SW 1271 (cell line): ENCODE measurements at places on chromosomes 12 and 14.

- DNase-seq, result no peak
Measured at GRCh38 chr14:80212023-80212397, 706 bp upstream of the DIO2 start.

DNA sequence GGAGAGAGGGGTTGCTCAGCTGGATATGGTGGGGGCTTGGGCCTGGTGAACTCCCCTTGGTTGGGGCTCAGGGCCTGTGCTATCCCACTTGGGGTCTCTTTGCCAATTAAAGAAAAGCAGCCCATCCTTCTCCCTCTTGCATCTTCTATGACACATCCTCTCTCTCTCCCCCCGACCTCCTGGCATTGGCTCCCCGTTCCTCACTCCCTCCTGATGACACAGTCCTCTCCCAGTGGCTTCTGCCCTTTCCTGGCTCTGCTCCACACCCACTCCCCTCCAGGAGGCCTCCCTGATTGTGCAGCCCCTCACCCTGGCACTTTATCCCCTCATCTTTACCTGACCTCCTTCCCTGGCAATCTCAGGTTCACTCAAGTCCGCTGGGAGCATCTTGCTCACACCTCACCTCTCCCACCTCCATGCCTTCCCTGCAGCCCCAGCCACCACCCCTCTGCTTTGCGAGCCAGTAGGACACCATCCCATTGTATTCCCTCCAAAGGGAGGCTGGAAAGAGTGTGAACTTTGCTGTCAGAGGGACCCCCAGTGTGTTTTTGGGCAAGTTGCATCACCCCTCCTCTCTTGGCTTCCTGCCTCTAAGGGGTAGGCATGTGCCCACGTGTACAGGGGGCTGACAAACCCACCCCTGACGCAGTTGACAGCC is 10.7 kb downstream of the KRT80 start:
- DNase-seq, result no peak

DNA sequence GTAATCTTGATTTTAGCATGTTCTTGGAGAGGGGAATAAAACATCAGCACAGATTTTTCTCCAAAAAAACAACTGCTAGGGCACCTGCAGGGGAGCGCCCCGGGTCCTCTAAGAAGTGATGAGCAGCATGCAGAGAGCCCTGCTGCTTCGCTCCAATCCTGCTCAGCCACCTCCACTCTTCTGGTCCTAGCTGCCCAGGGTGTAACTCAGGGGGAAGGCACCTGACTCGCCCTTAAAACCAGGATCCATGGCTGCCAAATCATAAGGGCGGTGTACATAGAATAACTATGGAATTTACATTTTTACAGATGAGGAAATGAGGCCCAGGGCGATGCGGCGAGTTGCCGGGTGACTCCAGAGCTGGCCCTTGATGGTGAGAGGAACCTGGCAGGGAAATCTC is 204.7 kb downstream of the CALM1 start:
- no peak for DNase-seq

DNA sequence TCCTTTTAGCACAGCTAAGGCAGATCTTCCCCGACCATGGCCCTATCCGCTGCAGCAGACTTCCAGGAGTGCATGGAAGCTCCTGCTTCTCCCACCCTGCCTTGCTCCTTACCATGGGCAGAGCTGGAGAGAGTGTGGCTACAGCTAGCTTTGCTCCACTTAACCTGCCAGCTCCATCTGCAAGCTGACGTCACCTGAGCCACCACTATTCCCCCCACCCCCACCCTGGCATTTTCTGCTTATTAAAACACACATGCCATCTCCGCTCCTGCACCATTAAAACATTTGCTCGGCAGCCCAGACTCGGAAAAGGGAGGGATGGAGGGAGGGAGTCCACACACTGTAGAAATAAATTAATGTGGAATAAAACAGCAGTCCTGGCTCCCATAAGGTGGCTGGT is 67.8 kb downstream of the TUNAR start:
- no peak for DNase-seq

DNA sequence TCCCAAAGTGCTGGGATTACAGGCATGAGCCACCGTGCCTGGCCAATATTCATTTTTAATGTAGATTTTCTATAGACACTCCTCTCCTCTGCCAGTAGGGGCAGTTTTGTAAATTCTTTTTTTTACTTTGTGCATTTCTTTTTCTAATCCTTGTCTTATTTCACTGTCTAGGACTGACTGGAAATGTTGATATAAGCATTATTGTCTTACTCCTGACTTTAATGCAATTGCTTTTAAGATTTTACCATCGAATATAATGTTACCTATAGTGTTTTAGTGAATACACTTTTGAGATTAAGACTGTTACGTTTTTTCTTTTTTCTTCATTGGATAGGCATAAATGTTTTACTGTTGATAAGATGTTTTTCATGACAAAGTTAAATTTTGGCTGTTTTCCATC is 35.4 kb upstream of the EMP1 start:
- DNase-seq, result no peak

DNA sequence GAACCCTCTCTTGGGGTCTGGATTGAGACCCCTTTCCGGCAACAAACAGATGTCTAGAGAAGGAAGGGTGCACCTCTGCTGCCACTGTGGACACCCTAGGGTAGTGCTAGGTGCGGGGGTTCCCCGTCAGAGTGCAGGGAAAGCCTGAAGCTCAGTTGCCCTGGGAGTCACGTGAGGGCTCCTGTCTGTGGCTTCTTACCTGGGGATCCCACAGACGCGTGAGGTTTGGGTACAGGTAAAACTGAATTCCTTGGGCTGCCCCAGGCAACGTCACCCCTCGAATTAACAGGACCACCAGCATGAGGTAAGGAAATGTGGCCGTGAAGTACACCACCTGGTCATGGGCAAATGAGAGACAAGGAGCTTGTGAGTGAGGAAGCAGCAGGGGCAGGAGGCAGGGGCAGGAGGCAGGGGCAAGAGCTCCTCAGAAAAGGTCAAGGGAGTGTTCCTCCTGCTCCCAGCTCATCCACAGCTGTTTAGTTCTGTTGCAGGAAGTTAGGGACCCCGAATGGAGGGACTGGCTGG is 21.0 kb upstream of the SLC6A12 start:
- DNase-seq, result no peak

GRCh38 chr14:68137704-68138619 is 318.4 kb downstream of the RAD51B start:
- DNase-seq, result peak; percentile 99

DNA sequence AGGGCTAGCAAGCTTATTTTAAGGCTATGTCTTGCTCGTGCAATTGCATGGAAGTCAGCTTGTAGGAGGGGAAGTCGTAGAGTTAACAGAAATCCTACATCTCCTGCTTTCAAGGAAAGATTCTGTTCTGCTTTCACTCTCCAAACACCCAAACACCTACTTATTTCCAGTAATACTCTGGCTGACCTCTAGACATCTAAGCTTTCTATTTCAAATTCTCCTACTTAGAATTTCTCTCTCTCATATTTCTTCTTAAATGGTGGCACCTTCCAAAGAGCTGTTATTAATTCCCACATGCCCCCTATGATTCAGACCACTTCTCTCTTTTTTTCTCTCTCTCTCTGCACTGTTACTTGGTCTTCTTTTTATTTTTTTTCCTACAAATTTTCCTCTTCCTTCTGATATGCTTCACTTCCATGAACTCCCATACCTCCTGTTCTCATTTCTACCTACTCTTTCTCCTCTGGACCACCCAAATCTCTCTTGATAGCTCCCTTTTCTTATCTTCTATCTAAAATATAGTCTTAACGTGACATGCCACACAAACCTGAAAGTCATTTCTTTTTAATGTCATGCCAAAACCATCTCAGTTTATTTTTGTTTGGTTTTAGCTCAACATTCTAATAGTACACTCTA is 90.8 kb downstream of the RPS6KA5 start:
- DNase-seq, result no peak

DNA sequence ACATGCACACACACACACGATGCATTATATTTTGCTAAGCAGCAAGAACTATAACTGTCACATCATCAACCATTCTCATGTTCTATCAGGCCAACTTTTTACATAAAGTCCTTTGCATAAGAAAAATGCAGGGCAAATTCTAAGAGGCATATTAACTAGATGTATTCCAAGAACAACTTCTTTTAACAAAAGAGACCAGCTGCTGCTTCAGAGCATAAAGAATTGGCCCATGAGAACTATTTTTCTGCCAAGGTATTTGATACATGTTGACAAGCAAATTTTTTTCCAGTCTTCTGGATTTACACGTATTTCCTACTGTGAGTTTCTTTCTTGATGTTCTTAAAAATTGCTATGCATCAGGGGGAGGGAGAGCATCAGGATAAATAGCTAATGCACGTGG is 27.2 kb downstream of the GLT8D2 start:
- no peak for DNase-seq

- DNase-seq, result no peak
Measured at GRCh38 chr12:79737875-79738718, 47.3 kb upstream of the PAWR start.

GRCh38 chr14:70902184-70902583 is 5.1 kb upstream of the PCNX1 start:
- no peak for DNase-seq

- DNase-seq, result no peak
Measured at GRCh38 chr12:85747941-85748495, 88.2 kb downstream of the RASSF9 start.

- DNase-seq, result no peak
Measured at GRCh38 chr12:79559591-79559990, 131.2 kb downstream of the PAWR start.

GRCh38 chr12:10562306-10562933 is 51.0 kb downstream of the MAGOHB start:
- DNase-seq, result peak; percentile 72

- DNase-seq, result no peak
Measured at GRCh38 chr14:22971152-22971551, 11.2 kb downstream of the AJUBA start.

- DNase-seq, result peak; percentile 48
Measured at GRCh38 chr12:21697904-21698630, 40.4 kb upstream of the LDHB start.

GRCh38 chr14:23351681-23352505 is 794 bp downstream of the SLC22A17 start:
- DNase-seq, result no peak

GRCh38 chr12:570921-571794 is 92.1 kb downstream of the NINJ2 start:
- DNase-seq, result peak; percentile 91

DNA sequence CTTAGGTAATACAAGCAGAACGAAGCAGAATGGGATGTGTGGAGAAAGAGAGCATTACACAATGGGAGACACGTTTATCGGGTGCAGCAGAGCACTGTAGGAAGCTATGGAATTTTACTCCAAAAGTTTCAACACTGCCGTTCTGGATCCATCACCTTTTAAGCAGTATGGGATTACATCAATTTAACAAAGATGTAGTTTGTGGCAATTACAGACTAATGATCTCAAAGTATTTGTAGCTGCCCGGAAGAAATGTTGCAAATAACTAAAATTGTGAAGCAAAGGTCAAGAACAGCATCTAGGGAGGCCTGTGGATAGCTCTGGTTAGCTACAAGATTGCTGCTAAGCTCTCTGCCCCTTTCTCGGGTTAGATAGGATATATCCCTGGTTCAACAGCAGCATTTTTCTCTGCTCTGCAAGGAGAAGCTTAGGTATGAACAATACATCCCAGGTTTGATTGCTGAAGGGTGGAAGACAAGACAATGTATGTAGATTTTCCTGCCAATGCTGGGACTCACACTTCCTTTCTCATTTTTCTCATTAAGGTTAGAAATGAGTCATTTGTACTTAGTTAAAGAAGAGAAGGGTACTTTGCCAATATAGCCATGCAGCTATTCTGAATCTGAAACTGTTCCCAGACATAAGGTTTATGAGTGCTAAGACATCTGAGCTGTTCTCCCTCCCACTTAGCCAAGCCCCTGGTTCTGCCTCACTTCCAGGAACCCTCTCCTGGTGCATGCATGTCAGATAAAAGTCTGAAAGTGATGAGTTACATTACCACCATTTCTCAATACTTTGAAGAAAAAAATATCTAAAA is 75.0 kb upstream of the HIF1A start:
- DNase-seq, result no peak

DNA sequence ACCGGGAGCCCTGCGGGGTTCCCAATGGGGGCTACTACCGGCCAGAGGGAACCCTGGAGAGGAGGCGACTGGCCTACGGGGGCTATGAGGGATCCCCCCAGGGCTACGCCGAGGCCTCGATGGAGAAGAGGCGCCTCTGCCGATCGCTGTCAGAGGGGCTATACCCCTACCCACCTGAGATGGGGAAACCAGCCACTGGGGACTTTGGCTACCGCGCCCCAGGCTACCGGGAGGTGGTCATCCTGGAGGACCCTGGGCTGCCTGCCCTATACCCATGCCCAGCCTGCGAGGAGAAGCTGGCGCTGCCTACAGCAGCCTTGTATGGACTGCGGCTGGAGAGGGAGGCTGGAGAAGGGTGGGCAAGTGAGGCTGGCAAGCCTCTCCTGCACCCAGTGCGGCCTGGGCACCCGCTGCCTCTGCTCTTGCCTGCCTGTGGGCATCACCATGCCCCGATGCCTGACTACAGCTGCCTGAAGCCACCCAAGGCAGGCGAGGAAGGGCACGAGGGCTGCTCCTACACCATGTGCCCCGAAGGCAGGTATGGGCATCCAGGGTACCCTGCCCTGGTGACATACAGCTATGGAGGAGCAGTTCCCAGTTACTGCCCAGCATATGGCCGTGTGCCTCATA is 9.7 kb downstream of the TNS2 start:
- DNase-seq, result no peak

- no peak for DNase-seq
Measured at GRCh38 chr12:10614056-10614370, 604 bp upstream of the MAGOHB start.

DNA sequence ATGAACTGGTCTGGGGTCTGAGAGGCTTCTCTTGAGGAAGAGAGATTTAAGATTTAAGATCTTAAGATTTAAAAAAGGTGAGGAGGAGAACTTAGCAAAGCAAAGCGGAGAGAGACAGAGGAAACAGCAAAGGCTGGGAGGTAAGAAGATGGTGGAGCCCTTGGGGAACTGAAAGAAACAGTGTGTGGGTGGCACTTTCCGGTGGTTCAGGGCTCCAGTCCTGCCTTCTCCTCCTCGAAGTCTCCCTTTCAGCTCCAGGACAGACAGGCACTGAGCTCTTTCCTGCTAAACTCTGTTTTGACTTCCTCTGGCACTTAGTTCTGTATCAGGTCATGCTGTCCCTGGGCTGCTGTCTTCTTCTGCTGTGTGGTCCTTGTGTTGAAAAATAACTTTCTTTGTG is 298.7 kb upstream of the SRRM4 start:
- no peak for DNase-seq

DNA sequence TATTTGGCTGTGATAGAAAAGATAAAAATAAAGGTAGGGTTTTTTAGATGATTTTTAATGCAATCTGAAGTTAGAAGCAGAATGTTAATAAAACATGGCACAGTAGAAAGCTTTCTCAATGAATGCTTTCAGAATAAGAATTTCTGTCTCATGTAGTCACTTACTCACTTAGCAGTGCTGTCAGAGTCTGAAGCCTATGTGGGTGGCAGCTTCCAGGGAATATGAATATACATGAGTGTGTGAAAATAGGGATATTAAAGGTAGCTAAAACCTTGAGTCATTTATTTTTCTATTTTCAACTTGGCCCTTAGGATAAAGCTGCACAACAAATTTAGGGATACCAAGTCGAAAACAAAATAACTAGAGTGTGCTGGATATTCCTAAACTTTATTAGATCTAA is 427.9 kb downstream of the AEBP2 start:
- DNase-seq, result no peak
